ENCODE measurements at places on chromosomes 16 and 17.

- no peak for DNase-seq
Measured at GRCh38 chr17:64102627-64103390, 27.1 kb downstream of the ERN1 start.

GRCh38 chr17:70929226-70929625 is 759.9 kb downstream of the KCNJ2 start:
- peak; percentile 23 for DNase-seq

GRCh38 chr17:49776551-49777300 is 11.8 kb upstream of the KAT7 start:
- DNase-seq: no peak

- DNase-seq: peak; percentile 30
Measured at GRCh38 chr16:50326835-50327465, 41.8 kb downstream of the BRD7 start.

DNA sequence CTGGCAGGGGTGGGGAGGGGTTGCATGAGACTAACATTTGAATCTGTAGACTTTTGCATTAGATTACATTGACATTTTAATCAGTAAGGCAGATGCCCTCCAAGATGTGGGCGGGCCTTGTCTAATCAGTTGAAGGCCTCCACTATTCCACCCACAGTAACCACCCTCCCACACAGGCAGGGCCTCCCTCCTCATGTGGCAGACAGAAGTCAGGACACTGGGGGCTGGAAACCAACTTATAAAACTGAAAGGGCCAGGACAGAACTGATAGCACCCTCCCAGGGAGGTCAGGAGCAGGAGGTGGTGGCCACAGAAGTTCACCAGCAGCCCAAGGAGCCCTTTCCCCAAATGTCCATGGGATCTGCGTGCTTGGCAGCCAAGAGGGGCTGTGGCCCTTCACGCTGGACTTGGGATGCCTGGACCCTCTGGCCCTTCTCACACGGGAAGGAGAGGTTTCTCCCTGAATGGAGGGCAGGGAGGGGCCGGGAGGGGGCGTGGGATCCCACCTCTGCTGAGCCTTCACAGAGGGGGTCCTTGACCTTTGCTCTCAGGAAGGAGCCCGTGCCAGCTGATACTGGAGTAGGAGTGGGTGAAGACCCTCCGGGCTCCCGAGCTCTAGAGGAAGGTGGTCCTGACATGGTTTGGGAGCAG is 4.6 kb downstream of the PYCR1 start:
- no peak for DNase-seq
